ENCODE measurements at places on chromosomes 12 and 14. TPM values are rescaled to one million over a fixed set of nuclear protein-coding genes. Genes with fewer than 3 reads are reported as not detected.

DNA sequence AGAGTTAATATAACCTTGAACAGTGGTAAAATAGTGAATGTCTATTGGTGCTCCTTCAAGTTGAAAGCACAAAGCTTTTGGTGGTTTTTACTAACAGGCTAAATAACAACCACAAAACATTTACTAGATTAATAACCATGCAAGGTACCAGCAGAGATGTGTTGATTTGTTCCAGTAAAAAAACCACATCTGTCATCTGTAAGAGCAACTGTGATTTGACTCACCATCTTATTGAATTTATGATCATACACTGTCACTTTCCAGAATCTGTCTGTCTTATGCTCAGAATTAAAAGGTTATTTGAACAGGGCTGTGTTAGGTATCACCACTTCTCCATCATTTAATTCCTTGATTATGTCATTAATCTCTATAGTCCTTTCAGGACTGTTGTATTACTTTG, 107.0 kb upstream of the PTHLH start:
- H3K27ac ChIP-seq = no peak overlapping the region
- H3K4me1 ChIP-seq = no peaks in the 10 kb centered on the region
- H3K36me3 ChIP-seq = no peaks in the 10 kb centered on the region
- no peak overlapping the region for H3K4me3 ChIP-seq
- DNase-seq = no peak

DNA sequence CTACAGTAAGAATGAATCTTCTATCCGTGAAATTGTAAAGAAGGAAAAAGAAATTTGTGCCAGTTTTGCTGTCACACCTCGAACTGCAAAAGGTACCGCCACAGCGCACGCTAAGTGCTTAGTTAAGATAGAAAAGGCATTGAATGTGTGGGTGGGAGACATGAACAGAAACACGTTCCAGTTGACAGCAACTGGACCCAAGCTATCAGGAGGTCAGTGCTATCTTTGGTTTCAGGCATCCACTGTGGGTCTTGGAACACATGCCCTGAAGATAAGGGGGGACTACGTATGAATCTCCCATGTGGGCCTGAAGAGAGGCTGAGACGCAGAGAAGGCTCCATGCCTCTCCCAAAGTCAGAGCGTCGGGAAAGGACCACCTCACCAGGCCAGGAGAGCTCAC, 9.8 kb downstream of the IFFO1 start:
- H3K4me3 ChIP-seq = no peak overlapping the region
- H3K27ac ChIP-seq = no peak overlapping the region
- peaks cover 75% of the 10 kb centered on the region for H3K36me3 ChIP-seq
- peaks cover 42% of the 10 kb centered on the region for H3K4me1 ChIP-seq
- DNase-seq = no peak

GRCh38 chr14:92863286-92864080, 59.5 kb upstream of the CHGA start:
- DNase-seq = no peak
- no peaks in the 10 kb centered on the region for H3K27me3 ChIP-seq
- no peak overlapping the region for H3K4me3 ChIP-seq
- no peak overlapping the region for H3K27ac ChIP-seq

YY1 gene
- total RNA-seq = 57.4 TPM

GRCh38 chr12:119227292-119227691, 48.6 kb downstream of the HSPB8 start:
- no peaks in the 10 kb centered on the region for H3K27me3 ChIP-seq
- no peak overlapping the region for H3K4me3 ChIP-seq
- no peaks in the 10 kb centered on the region for H3K4me1 ChIP-seq

IRAK3 gene
- total RNA-seq = 18.5 TPM

AICDA gene
- 0.17 TPM for total RNA-seq

GRCh38 chr14:50823051-50823761, 7.8 kb downstream of the NIN start:
- peak overlapping the region; percentile 86 for H3K27ac ChIP-seq
- H3K4me1 ChIP-seq = peaks cover 60% of the 10 kb centered on the region
- DNase-seq = no peak
- no peaks in the 10 kb centered on the region for H3K36me3 ChIP-seq
